ENCODE measurements at places on chromosomes 1 and 21.

DNA sequence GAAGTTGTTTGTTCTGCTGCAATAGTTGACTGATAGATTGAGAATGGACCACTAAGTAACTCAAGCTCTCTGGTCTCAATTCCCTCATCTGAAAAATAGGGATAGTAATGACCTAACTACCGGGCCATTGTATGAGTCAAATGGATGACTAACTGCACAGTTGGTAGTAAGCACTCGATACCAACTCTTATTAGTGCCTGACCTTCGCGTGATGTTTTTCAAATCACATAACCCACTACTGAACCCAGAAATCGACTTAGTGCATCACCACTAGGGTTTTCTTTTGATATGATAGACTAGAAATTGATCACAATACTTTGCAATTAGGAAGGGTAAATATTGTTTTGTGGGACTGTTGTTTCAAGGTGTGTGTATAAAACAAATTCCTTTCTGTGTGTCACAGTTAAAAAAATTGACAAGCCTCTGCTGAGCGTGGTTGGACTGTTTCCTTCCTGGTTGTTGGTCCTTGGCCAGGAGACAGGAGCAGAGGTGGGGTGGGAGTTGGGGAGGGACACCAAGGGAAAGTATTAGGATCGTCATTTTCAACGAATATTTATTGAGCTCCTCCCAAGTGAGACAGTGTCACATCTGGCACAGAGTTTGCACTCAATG, 54.0 kb upstream of the LRP8 start:
- no peak for DNase-seq

GRCh38 chr1:201916649-201917249, 28.1 kb downstream of the SHISA4 start:
- DNase-seq: no peak

DNA sequence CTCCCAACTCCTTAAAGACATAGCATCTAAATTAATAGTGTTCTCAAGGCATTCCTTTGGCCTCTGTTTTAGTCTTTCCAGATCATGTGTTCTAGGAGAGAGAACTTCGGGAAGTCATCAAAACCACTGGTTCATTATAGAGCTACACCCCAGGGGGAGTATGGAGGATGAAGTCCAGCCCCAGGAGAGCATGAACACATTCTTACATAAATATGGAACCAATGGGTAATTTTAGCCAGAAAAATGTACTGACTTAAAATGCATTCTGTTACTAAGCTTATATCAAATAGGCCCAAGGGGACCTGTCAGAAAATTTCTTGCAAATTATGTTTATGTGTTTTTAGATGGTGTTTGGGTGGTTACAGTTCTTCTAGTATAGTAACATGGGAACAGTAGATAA, 165.2 kb downstream of the NTMT2 start:
- no peak for DNase-seq

- no peak for DNase-seq
Measured at GRCh38 chr1:231171623-231172197, 9.9 kb downstream of the TRIM67 start.

GRCh38 chr1:36083219-36083618, 675 bp upstream of the TEKT2 start:
- no peak for DNase-seq

DNA sequence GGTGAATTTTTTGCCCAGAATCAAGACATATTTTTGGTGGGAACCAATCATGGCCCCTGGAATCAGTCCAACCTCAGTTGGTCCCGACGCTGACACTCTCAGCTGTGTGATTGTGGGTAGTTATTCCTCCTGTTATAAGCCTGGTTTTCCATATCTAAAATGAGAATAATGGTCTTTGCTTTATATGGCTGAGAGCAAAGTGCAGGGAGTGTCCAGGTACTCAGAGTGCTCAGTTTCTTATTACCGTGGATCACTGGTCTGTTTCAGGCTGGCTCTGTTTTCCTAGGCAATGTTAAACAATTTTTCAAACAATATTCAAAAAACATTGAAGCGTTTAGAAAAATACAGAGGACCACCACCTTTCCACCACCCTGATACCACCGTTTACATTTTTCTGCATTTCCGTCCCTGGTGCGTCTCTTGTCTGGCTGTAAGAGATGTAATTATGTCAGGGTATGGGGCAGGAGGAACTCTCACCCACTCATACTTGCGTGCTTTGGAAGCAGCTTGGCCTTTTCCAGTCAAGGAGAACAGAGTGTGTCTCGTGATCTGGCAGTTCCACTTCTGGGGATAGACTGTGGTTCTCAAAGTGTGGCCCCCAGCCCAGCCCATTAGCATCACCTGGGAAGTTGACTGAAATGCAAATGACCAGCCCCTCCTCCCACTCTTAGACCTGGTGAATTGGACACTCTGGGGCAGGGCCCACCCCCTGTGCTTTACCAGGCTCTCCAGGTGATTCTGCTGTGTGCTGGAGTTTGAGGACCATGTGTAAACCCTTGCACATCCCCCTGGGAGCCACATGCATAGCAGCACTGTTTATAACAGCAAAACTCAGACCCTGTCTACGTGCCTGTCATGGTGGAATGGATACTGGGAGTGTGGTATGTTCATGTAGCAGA, 6.8 kb downstream of the MX1 start:
- no peak for DNase-seq

- DNase-seq: peak; percentile 76
Measured at GRCh38 chr1:50873458-50874187, 86.4 kb downstream of the FAF1 start.

- no peak for DNase-seq
Measured at GRCh38 chr1:22334860-22335550, 116.6 kb upstream of the ZBTB40 start.

DNA sequence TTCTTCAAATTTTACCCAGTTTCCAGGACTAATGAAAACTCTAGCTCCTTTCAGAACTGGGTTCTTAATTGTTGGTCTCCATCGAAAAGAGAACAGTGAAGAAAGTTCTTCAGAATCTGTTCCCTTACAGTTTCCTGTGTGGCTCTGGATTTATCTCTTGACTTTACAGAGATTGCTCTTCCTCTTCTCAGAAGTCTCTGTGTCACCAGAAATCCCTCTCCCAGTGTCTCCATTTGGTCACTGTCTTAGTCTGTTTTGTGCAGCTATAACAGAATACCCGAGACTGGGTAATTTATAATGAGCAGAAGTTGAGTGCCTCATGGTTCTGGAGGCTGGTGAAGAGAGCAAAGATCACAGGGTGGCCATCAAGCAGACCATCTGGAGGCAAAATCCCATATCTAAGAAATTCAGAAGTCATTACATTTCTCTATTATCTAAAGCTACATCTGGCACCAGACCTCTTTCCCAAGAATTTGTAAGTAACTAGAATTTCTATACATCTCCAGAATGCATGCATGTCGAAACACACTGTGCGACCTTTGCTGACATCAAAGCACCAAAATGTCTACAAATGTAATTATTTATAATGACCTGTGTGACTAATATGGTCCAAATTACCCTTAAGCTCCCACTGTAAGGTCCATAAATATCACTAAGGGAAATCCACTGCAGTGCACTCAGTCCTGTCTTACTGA, 65.4 kb upstream of the KRTAP19-8 start:
- no peak for DNase-seq

DNA sequence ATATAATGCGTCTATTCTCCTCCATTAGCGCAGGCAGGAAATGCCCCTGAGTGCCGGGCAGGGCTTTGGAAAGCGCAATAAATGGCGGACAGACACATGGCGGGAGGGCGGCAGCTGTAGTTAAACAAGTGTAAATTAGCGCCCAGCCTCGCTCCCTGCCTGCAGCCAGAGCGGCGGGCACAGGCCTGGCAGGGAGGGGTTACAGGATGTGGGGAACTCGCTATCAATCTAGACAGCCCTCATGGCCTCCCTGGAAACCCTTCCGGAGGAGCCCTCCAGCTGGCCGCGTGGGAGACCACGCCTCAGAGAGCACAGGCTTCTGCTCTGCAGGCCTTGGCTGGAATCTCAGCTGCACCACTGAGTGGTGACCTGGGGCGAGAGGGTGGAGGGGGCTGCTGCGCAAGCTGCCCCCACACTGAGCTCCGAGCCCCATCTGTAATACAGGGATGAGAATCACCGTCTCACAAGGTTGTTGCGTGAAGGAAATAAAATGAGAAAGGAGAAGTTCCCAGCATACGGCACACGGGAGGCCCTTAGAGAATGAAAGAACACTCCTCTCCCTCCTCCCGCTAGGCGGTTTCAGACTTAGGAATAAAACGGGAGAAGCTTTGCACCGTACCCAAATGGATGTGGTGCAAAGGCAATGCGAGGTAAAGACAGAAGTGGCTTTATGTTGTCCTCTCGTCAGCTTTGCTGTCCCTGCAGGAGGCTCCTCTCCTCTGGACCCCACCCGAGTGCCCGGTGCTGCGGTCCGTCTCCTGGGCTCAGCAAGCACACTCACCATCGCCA, 167.2 kb upstream of the POU3F1 start:
- DNase-seq: no peak

- DNase-seq: no peak
Measured at GRCh38 chr1:172390301-172390682, 30.2 kb upstream of the C1orf105 start.

GRCh38 chr1:78061825-78062523, 16.2 kb downstream of the GIPC2 start:
- DNase-seq: no peak

GRCh38 chr1:235127732-235128455, 743 bp downstream of the TOMM20 start:
- DNase-seq: no peak
